ENCODE measurements at places on chromosomes 7 and 10.
A peak's percentile ranks its signal among the peaks of the same experiment; 100 is the strongest.

GRCh38 chr7:158910254-158911053, 54.1 kb downstream of the DYNC2I1 start:
- DNase-seq = peak; percentile 77

DNA sequence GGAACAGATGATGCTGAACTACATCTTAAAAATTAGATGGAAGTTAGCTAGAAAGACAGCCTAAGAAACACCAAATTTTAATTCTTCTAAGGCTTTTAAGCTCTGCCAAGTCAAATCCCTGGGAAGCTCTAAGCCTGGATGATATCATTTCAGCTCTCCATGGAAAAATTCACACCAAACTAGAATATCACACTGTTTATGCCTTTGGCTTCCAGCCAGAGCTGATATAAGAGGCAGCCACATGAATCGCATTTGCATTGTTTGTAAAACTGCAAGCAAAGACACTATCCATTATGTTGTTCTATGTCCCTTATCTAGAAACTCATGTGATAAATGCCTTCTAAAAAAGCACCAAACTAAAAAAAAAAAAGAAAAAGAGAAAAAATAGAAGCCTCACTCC, 430.4 kb downstream of the GRID1 start:
- DNase-seq = no peak

DNA sequence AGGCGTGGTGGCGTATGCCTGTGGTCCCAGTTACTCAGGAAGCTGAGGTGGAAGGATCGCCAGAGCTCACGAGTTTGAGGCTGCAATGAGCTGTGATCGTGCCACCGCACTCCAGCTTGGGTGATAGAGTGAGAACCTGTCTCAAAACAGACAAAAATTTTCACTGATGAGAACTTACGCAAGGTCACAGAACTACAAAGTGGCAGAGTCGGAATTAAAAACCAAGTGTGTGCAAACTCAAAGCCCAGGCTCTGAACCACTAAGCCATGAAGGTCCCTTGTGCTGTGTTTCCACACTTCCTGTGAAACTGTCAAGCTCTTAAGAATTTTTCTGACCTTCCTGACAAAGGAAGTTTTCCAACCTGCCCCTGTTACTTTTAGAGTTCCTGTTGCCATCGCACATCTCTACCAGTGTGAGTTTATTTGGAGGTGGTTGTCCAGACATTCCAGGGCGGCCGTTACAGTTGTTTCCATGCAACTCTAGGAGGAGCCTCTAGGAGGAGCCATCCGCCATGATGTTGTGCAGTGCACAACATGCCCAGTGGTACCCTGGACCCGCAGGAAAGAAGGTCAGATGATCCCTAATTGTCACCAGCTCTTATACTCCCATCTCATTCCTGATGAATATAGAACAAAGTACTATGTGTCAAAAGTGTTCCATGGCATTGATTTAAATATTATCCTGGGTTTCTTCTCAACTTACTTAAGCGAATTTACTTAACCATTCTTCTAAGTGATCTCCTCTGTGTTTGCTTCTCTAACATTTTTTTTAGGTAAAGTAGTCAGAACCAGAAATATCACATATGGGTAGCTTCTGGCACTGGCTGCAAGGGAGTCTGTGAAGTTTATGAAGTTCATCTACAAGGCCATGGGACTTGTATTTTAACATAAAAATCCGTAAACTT, 49.0 kb upstream of the LYZL1 start:
- DNase-seq = peak; percentile 41

DNA sequence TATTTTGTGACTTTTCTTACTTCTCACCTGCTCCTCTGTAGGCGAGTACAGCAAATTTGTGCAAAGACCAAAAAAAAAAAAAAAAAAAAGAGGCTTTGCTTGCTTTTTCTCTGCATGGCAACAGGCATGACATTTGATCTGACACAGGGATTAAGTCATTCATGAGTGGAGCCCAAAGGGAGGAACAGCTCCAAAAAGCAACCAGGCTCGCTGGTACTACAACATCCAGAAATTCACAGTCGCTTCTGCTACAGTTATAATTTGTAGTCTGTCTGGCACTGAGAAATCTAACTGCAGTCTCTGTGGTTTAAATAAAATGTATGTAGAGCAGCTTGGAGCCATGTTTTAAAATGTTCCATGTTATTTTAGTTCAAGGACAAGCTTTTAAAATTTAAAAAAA, 31.7 kb downstream of the MKX start:
- no peak for DNase-seq

DNA sequence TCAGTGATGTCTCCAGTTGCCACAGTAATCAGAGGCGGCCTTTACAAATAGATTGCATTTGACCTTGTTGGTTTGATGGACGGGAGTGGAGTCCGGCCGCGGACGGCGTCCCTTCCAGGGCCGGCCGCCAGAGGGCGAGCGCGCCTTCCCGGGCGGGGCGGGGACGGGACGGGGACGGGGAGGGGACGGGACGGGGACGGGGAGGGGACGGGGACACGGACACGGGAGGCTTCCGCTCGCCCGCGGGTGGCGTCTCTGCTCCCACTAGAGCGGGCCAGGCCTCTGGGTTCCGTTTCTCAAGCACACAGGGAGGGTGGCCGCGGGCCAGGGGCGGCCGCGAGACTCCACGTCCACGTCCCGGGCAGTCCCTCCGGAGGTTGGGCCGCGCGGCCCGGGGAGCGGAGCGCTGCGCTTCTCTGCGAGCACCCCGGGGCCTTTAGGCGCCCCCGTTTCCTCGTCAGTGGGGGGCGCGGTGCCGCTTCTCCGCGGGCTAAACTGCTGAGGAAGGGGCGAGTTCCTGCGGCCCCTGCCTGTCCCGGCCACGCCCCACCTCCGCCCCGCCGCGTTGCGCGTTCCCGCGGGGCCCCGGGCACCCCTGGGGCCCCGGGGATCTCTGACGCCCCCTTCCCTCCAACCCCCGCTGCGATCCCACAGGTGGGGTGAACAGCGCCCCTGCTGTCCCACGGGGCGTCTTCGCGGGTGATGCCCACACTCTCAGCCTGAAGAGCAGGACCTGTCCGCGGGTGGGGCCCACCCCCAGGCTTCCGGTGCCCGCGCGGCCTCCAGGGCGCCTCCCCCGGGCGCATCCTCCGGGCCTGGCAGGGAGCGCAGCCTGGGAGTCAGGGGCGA, 84.2 kb upstream of the MKI67 start:
- peak; percentile 65 for DNase-seq

GRCh38 chr7:7967886-7968543, 581 bp upstream of the GLCCI1 start:
- no peak for DNase-seq

GRCh38 chr7:83689855-83690254, 40.9 kb upstream of the SEMA3E start:
- no peak for DNase-seq

GRCh38 chr10:73332379-73332778, 26.3 kb downstream of the CFAP70 start:
- no peak for DNase-seq

- DNase-seq = no peak
These were observed 6.3 kb upstream of the XPNPEP1 start for GRCh38 chr10:109929501-109930219.

DNA sequence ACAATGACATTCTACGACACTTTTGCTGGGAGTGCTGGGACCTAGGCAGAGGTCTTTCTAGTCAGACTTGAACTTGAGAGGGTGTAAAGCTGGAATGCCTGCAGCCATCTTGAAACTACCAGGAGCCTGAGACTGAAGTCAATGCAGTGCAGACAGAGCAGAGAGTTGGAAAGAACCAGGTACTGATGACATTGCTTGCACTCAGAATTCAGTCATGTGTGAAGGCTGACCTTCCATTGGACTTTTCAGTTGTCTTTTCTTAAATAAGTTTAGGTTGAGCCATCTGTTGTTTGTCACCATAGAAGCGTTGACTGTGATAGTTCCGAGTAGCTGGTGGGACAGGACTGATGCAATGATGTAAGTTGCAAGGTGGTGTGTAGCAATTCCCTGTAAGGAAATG, 3.1 kb upstream of the PLPP4 start:
- no peak for DNase-seq

- no peak for DNase-seq
These were observed 226.5 kb downstream of the ITGB1 start for GRCh38 chr10:32731527-32731926.

DNA sequence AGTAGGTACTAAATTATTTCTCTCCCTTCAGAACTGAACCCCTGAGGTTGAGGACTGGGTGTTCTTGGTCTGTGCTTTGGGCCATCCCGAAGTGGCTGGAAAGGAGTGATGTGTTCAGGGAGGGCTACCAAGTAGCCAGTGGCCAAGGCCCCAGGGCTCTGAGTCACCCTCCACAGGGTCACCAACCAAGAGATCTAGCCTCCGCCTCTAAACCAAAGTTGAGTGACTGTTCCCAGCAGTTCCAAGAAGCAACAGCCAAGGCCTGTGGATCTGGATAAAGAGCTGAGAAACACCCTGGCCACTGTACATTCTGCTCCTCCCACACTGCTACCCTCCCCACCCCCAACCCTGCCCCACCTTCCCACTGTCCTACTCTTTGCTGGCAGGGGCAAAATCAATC, 35.5 kb upstream of the KCNMA1 start:
- no peak for DNase-seq
